ENCODE measurements at places on chromosomes 16 and 17. TPM values are rescaled to one million over a fixed set of nuclear protein-coding genes. Genes with fewer than 3 reads are reported as not detected.

KRTAP9-8 gene
- total RNA-seq, result not detected

TERB1 gene
- total RNA-seq, result not detected

G6PC1 gene
- not detected for total RNA-seq

SEPHS2 gene
- 66.8 TPM for total RNA-seq

GP1BA gene
- total RNA-seq, result not detected

KRTAP4-8 gene
- not detected for total RNA-seq

CD300A gene
- not detected for total RNA-seq

ABCA9 gene
- not detected for total RNA-seq

CTDNEP1 gene
- 203 TPM for total RNA-seq

RAB37 gene
- total RNA-seq, result not detected

CD300E gene
- total RNA-seq, result not detected

CUEDC1 gene
- total RNA-seq, result 60.7 TPM

GPR179 gene
- 0.57 TPM for total RNA-seq

KRTAP2-1 gene
- not detected for total RNA-seq

CACNG3 gene
- not detected for total RNA-seq

Measured in PC-9 (cell line).